ENCODE measurements at places on chromosomes 3 and 15. TPM values are rescaled to one million over a fixed set of nuclear protein-coding genes. Genes with fewer than 3 reads are reported as not detected.
A peak's percentile ranks its signal among the peaks of the same experiment; 100 is the strongest.

- DNase-seq, result no peak
Measured at GRCh38 chr3:27610800-27611525, 111.2 kb downstream of the EOMES start.

GRCh38 chr15:61137105-61137792 lies 91.9 kb downstream of the RORA start:
- DNase-seq, result peak; percentile 79

- no peak for DNase-seq
Measured at GRCh38 chr3:107117922-107118536, 259.2 kb upstream of the CCDC54 start.

- DNase-seq, result no peak
Measured at GRCh38 chr3:189337673-189338091, 165.9 kb downstream of the TPRG1 start.

Gene VPS13C
- total RNA-seq, result 59.3 TPM

Gene TGM4
- total RNA-seq, result not detected

Gene PAQR5
- total RNA-seq, result 0.32 TPM

Measured in esophagus muscularis mucosa (tissue), 4 donors.